Retinal pigment epithelial cell (primary cell): ENCODE measurements at places on chromosomes 5 and 9.
A peak's percentile ranks its signal among the peaks of the same experiment; 100 is the strongest.

GRCh38 chr9:88076286-88077070 lies 61.8 kb downstream of the SPATA31C2 start:
- peak; percentile 65 for DNase-seq

DNA sequence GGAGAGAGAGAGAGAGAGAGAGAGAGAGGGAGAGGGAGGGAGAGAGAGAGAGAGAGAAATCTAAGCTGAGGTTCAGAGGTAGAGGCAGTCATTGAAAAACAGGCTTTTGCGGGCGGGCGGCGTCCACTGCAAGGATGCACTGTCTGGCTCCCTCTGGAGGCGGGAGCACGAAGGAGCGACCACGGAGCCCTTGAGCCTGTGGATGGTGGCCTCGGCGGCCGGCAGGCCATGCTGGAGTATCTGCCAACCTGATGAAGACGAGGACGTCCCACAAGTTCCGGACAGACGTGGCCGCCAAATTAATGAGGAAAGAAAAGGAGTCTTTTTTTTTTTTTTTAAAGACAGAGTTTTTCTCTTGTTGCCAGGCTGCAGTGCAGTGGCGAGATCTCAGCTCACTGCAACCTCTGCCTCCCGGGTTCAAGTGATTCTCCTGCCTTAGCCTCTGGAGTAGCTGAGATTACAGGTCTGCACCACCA lies 2.2 kb upstream of the CCDC125 start:
- peak; percentile 34 for DNase-seq

GRCh38 chr9:129284607-129285291 lies 106.7 kb upstream of the IER5L start:
- no peak for DNase-seq

GRCh38 chr9:8436786-8437185 lies 637.2 kb upstream of the DMAC1 start:
- DNase-seq = no peak

- no peak for DNase-seq
Observed at GRCh38 chr9:129270903-129271431, 92.9 kb upstream of the IER5L start.

GRCh38 chr5:137478043-137478442 lies 21.1 kb downstream of the SPOCK1 start:
- no peak for DNase-seq

GRCh38 chr5:137792303-137792702 lies 38.1 kb upstream of the HNRNPA0 start:
- no peak for DNase-seq

GRCh38 chr5:152221721-152222629 lies 183.1 kb downstream of the NMUR2 start:
- DNase-seq = no peak

GRCh38 chr5:129141078-129141477 lies 46.5 kb downstream of the ISOC1 start:
- DNase-seq = no peak

DNA sequence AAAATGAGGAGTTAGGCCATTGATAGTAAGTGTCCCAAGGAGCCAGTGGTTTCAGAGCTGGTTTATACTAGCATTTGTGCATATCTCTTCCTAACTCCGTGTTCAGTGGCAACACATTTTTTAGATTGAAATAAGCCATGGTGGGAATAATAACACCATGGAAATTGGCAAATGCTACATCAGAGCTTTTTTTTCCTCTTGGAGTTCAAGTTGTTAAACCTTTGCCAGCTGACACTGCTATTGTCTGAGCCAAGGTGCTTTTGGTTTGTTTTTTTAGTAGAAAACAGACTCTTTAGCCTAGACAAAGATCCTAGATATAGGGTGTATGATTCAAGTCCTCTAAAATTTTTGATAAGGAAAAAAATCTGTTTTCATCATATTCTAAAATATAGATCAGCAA lies 2.8 kb downstream of the ACO1 start:
- DNase-seq = no peak

DNA sequence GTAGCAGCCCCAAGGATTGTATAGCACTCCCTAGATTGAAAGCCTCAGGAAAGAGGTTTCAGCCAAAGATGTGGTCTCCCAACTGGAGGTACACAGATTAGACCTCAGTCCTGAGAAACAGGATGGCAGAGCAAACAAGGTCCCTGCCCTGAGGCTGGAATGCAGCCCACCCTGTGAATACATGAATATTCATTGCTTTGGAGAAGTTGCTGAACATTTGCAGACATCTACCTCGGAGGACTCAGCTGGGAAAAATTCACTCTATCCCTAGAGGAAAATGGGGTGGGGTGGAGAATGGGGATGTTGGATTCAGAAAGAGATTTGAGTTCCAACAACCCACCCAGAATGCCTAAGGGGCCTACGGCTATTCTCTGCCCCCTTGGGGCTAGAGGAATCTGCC lies 129.4 kb downstream of the SLIT3 start:
- no peak for DNase-seq

DNA sequence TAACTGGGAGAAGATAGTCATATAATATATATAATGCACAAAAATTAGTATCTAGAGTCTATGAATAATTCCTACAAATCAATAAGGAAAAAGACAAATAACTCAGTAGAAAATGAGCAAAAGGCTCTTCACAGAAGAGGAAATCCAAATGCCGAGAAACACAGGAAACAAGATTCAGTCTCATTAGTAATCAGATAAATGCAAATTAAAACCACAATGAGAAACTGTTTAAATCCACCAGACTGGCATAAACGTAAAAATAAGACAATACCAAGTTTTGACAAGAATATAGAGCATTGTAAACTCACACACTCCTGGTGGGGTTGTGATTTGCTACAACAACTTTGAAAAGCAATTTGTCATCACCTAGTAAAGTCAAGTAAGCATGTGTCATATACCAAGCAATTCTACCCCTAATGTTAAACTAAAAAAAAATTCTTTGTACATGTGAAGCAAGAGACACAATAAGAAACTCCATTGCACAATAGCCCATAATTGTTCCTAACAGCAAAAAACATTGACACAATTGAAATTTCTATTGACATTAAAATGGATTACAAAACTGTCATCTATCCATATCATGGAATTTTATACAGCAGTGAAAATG lies 21.0 kb upstream of the UBLCP1 start:
- DNase-seq = no peak

GRCh38 chr5:174726916-174727793 lies 2.8 kb downstream of the MSX2 start:
- DNase-seq = no peak

DNA sequence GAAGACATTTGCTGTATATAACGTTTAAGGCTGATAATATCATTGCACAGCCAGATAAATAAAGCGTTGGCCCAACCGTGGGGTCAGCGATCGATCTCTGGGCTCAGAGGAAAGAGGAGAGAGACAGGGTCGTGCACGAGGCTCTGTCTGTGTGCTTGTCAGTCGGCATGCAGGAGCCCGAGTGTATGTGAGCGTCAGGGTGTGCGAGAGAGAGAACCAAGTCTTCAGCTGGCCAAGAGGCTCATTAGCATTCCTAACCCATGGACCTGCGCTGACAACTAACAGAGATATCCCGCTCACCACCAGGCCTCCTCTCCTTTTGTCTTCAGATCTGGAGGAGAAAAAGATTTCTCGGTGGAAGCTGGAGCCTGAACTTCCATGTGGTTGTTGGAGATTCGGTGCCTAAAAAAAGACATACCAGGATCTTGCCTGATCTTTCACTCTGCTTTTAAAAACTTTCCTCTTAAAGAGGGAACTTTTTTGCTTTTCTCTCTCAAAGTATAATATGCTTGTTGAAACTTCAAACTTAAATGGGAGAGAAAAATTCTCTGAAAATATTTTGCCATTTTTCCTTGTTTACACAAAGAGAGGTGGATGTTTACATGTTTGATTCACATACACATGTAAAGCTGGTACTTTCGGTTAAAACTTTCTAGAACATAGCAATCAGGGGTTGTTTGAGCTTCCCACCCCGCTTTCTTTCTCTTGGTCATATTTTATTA lies 16.5 kb downstream of the NR2F1 start:
- DNase-seq = no peak

GRCh38 chr9:127129718-127130085 lies 7.3 kb upstream of the ANGPTL2 start:
- no peak for DNase-seq

DNA sequence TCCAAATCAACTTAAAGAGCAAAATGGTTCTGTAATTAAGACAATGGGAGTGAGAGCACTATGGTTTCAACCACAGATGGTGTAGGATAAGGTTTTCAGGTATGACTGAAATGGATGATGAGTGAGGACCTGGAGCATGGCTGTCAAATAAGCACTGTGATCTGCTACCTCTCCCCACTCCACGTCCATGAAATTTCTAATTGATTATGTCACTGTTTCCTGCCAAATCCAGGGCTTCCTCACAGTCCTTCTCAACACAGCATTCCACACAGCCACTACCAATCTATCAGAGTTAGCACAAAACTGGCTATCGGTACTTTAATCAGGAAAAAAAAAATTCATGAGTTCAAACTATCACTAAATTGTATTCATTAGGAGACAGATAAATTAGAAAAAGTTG lies 420.4 kb upstream of the WWC1 start:
- no peak for DNase-seq

DNA sequence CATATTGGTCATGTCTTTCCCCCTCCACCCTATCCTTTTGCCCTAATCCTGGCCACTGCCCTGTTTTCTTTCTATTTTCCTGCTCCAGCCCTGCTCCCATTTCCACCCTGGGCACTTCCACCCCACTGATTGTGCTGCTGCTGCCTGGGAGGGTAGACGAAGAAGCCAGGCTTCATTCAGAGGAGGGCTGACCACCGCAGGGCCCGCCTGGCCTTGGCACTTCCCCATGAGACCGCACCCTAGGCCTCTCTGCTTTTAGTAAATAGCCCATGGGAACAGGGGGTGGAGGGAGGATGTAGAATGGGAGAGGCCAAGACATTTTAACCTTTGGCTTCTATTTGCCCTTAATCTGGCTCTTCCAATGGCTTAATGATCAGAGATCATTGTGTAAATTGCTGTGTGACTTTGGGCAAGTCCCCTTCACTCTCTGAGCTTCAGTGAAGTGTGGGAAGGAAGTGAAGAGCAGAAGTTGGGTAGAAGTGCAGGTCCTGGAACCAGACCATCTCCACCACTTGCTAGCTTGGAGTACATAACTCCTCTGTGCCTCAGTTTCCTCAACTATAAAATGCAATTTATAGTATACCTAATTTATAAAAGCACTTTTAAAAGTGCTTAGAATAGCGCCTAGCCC lies 13.6 kb upstream of the GPX3 start:
- no peak for DNase-seq

- no peak for DNase-seq
Observed at GRCh38 chr9:132853482-132853881, 24.6 kb downstream of the AK8 start.

DNA sequence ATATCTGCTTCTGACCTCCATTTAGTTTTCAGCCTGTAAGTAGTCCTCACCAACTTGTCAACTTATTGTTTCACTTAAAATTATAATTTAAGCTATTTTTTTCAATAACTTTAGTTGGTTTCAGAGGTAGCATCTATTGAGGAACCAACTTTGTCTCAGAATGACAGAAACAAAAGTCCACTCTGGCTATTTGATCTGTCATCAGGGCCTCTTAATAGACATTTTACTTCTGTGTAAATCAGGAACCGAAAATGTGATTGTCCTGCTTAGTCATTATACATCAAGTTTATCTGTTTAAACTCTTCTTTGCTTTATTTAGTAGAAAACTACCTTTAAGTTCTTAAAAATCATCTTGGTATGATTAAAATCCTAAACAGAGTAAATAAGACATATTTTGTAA lies 820.8 kb upstream of the EDIL3 start:
- DNase-seq = no peak

GRCh38 chr9:14766299-14766698 lies 43.8 kb upstream of the CER1 start:
- no peak for DNase-seq

DNA sequence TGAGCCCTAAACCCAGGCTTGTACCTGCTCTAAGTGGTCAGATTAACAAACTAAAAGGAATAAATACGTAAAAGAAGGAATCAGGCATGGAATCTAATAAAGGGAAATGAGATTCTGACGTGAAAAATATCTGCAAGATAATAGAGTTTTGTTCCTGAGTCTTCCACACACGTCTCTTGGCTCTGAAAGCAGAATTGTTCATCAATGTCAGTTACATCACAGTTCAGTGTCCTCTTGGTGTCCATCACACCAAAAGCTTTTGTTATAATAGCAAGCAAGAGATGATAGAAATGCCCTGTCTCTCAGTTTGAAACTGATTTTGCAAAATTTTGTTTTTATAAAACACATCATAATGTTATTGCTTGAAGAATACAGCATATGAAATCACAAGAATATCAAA lies 34.7 kb upstream of the NMUR2 start:
- DNase-seq = no peak

DNA sequence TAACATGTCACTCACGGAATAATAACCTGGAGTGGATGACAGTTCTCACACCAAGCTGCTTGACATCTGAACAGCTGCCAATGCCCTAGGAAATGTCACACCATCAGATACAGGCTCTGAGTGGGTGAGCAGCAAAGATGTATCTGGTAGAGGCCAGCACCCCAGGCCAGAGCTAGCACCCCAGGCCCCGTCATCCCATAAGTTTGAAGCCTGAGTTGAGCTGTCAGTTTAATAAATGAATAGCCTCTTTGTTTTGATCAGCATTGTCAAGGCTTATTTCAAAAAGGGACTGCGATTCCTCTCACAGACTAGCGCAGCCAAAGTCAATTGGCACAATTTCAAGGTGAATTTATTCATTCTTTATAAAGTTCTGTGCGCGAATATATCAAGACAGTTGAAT lies 1327.1 kb downstream of the MAT2B start:
- DNase-seq = no peak

- DNase-seq = no peak
Observed at GRCh38 chr9:126068534-126069230, 257.9 kb upstream of the MVB12B start.

DNA sequence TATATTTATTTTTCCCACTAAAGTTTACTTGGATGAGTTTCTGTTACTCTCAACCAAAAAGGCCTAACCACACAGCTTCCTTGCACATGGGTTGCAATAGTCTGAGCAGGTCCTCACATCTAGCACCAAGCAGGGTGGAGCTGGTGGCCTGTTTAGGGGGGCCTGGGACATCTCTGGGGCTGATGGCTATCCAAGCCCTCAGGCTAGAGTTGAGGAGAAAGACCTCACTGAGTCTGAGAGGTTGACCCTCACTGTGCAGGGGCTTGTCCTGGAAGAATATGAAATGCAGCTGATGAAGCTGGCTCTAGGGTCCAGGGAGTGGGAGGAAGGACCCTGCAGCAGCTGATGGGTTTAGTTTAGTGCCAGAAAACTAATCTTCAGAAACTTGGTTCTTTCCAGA lies 217.1 kb upstream of the MVB12B start:
- DNase-seq = no peak
